ENCODE measurements at places on chromosomes 3 and 15. TPM values are rescaled to one million over a fixed set of nuclear protein-coding genes. Genes with fewer than 3 reads are reported as not detected.
A peak's percentile ranks its signal among the peaks of the same experiment; 100 is the strongest.

- peak overlapping the region; percentile 77 for H3K27ac ChIP-seq
- DNase-seq = peak; percentile 60
- no peaks in the 10 kb centered on the region for H3K36me3 ChIP-seq
- H3K4me3 ChIP-seq = no peak overlapping the region
Measured at GRCh38 chr3:177589911-177590381, 392.7 kb upstream of the TBL1XR1 start.

DNA sequence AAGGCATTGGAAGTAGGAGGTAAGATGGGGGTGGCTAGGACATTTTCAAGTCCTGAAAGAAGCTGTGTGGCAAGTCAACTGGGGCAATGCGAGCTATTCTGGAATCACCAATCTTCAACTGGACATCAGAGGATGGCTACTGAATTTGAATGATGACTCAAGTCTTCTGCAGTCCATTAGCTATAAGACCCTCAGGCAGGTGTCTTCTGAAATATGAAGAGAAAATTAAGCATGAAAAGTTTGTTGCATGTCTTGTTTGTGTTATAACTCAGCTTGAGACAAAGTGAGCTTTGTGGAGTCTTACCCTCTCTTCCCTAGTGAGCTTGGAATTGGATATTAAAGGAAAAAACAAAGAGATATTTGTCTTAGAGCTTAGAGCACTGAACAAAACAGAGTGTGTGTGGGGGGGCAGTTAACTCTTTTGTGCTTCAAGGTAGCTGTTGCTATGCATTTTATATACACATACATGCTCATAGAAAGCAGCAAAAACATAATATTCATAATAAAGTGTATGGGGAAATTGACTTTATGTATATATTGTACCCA, 979.1 kb downstream of the MCTP2 start:
- no peaks in the 10 kb centered on the region for H3K4me1 ChIP-seq
- H3K27ac ChIP-seq = no peak overlapping the region
- no peaks in the 10 kb centered on the region for H3K36me3 ChIP-seq
- no peak overlapping the region for H3K4me3 ChIP-seq
- no peak for DNase-seq

- no peaks in the 10 kb centered on the region for H3K36me3 ChIP-seq
- no peaks in the 10 kb centered on the region for H3K27me3 ChIP-seq
- DNase-seq = no peak
- H3K4me3 ChIP-seq = no peak overlapping the region
- no peak overlapping the region for H3K27ac ChIP-seq
- H3K4me1 ChIP-seq = no peaks in the 10 kb centered on the region
Measured at GRCh38 chr15:50141856-50142255, 22.8 kb upstream of the ATP8B4 start.

The ZNF662 gene
- total RNA-seq = not detected

- peaks cover 11% of the 10 kb centered on the region for H3K27me3 ChIP-seq
- H3K4me3 ChIP-seq = peak overlapping the region; percentile 94
- DNase-seq = peak; percentile 77
- peaks cover 51% of the 10 kb centered on the region for H3K4me1 ChIP-seq
- no peaks in the 10 kb centered on the region for H3K36me3 ChIP-seq
- H3K27ac ChIP-seq = peak overlapping the region; percentile 89
Measured at GRCh38 chr15:40441565-40442531, 1.1 kb downstream of the BAHD1 start.

DNA sequence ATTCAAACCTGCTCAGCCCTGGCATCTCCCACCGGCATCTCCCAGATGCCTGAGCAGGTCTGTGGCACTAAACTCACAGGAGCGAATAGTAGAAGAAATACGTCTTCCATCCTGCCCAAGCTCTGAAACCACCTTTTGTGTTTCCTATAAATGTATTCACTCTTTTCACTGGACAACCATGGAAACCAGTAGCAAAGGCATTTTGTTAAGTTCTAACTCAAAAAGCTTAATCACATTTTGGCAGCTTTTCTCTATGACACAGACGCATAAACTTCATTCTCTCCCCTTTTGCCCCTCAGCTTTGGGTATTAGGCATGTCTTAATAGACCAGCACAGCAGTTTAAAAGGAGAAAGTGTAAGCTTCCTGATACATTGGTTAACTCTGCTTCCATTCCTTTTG, 24.5 kb upstream of the ARNT2 start:
- no peaks in the 10 kb centered on the region for H3K4me1 ChIP-seq
- no peaks in the 10 kb centered on the region for H3K27me3 ChIP-seq
- DNase-seq = no peak
- no peak overlapping the region for H3K27ac ChIP-seq

DNA sequence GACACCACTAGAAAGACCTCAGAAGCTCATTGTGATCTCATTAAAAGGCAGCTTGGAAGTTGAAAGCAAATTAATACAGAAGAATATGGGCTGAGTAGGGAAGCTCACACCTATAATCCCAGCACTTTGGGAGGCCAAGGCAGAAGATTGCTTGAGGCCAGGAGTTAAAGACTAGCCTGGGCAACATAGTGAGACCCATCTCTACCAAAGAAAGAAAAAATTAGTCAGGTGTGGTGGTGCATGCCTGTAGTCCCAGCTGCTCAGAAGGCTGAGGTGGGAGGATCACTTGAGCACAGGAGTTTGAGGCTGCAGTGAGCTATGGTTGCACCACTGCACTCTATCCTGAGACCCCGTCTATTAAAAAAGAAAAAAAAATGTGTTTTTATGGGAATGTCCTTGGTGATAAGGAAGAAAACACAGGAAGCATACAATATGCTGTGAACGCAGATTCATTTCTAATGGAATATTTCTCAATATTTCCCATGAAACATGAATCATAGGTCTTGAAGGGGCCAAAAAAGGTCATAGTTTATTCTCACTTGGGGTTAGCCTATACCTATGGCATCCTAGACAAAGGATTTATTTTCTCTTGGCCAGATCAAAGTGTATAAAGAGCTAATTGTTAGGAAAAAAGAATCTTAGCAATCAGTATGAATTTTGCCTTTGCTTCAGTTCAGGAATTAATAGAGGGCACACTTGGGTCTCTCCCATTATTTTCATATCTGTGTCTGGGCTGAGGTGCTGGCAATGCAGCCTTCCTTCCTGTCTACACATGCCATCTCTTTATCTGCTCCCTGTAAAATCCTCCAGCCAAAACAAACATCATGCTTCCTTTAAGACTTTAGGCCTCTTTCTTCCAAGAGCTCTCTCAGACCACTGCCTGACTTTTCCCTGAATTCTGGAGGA, 98.2 kb downstream of the FNDC3B start:
- H3K4me3 ChIP-seq = no peak overlapping the region
- peaks cover 66% of the 10 kb centered on the region for H3K4me1 ChIP-seq
- no peaks in the 10 kb centered on the region for H3K36me3 ChIP-seq
- no peak for DNase-seq
- peak overlapping the region; percentile 89 for H3K27ac ChIP-seq
- H3K27me3 ChIP-seq = no peaks in the 10 kb centered on the region

DNA sequence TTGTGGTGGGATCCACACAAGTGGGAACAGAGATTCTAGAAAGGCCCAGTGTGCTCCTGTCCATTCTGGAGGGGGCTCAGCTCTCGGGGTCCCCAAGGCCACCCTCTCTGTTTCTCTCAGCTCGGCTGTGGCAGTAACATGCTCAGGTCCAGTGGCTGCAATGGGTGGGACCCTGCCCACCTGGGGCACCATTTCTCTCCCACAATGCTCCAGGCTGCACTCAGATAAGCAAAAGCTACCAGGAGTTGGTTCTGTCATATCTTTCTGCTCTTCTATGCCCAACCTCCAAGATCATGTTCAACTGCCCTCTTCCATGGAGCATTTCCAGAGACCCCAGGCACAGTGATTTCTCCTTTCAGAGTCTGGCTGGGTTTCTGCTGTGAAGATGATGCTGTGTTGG, 40.8 kb downstream of the ITGA11 start:
- no peaks in the 10 kb centered on the region for H3K36me3 ChIP-seq
- H3K4me3 ChIP-seq = no peak overlapping the region
- no peaks in the 10 kb centered on the region for H3K4me1 ChIP-seq
- no peak for DNase-seq
- no peak overlapping the region for H3K27ac ChIP-seq

The LIPH gene
- total RNA-seq = 442 TPM

The ADAMTS17 gene
- 2.7 TPM for total RNA-seq

GRCh38 chr3:152039887-152040286, 166.4 kb downstream of the SUCNR1 start:
- H3K27me3 ChIP-seq = no peaks in the 10 kb centered on the region
- no peak overlapping the region for H3K4me3 ChIP-seq
- H3K4me1 ChIP-seq = no peaks in the 10 kb centered on the region
- DNase-seq = no peak
- H3K27ac ChIP-seq = no peak overlapping the region

DNA sequence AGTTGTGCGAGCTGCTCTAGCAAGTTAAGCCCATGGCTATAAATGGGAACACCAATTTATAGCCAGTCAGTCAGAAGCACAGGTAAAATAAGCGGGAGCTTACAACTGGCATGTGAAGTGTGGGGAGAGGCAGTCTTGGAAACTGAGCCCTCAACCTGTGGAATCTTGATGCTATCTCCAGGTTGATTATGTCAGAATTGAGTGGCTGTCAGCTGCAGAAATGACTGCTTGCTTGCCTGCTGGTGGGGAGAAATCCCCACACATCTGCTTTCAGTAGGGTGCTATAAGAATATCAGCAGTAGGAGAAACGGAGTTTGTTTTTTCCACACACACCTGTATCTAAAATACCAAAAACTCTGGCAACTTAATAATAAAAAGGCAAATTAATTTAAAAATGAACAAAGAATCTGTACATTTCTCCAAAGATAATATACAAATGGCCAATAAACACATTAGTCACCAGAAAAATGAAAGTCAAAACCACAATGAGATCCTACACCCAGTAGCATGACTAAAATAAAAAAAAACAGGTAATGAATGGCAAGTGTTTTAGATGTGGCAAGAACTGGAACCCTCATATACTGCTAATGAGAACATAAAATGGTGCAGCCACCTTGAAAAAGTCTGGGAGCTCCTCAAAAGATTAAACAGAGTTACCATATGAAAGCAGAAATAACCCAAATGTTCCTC, 26.0 kb upstream of the MAP4 start:
- no peaks in the 10 kb centered on the region for H3K36me3 ChIP-seq
- H3K27me3 ChIP-seq = no peaks in the 10 kb centered on the region
- peaks cover 18% of the 10 kb centered on the region for H3K4me1 ChIP-seq
- no peak overlapping the region for H3K4me3 ChIP-seq

DNA sequence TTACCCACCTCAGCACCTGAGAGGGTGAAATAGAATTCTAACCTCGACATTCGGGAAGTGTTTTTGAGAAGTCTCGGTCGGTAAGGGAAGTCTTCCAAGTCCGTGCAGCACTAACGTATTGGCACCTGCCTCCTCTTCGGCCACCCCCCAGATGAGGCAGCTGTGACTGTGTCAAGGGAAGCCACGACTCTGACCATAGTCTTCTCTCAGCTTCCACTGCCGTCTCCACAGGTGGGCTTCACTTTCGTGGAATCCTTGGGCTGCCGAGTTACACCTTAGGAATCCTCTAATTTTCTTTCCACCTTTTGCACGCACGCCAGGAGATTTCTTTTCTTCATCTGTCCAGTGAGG, 775 bp downstream of the CCNDBP1 start:
- H3K4me1 ChIP-seq = peaks cover 11% of the 10 kb centered on the region
- H3K36me3 ChIP-seq = no peaks in the 10 kb centered on the region
- H3K4me3 ChIP-seq = peak overlapping the region; percentile 94
- DNase-seq = peak; percentile 28
- H3K27me3 ChIP-seq = no peaks in the 10 kb centered on the region

DNA sequence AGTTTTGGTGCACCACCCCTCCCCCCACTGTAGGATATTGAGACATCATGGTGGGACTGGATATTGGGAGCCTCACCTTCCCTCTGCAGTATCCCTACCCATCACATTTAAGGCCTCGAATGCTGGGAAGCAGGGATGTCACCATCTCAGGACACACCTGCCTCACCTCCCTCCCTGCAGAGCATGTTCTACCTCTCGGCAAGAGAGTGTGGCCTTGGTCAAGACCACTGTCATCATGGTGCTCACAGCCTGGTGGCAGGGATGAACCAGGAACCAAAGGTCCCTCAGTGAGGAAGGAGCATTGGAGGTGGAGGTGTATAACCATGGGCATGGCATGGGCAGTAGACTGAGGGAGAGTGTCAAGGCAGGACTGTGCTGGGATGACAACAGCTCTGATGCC, 104.8 kb downstream of the CORO2B start:
- H3K27me3 ChIP-seq = no peaks in the 10 kb centered on the region
- H3K4me3 ChIP-seq = no peak overlapping the region
- H3K36me3 ChIP-seq = no peaks in the 10 kb centered on the region
- no peak overlapping the region for H3K27ac ChIP-seq
- no peak for DNase-seq

All from hepatocyte (in vitro differentiated cells).